ENCODE measurements at places on chromosomes 11 and 22.

DNA sequence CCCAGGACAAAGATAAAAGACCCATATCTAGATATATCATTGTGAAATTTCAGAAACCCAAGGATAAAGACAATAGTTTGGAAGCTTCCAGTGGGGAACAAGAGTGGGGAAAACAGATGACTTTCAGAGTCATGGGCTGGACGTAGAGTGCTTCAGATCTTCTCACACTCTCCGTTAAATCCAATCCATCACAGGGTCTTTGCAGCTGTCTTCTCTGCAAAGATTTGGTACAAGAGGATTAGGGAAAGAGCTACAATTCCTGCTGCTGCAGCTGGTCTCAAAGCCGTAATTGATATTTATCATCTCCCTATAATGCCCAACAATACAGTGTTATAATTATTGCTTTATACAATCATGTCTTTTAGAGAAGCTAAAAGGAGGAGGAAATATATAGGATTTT lies 63.4 kb upstream of the CLPB start:
- no peak for DNase-seq

DNA sequence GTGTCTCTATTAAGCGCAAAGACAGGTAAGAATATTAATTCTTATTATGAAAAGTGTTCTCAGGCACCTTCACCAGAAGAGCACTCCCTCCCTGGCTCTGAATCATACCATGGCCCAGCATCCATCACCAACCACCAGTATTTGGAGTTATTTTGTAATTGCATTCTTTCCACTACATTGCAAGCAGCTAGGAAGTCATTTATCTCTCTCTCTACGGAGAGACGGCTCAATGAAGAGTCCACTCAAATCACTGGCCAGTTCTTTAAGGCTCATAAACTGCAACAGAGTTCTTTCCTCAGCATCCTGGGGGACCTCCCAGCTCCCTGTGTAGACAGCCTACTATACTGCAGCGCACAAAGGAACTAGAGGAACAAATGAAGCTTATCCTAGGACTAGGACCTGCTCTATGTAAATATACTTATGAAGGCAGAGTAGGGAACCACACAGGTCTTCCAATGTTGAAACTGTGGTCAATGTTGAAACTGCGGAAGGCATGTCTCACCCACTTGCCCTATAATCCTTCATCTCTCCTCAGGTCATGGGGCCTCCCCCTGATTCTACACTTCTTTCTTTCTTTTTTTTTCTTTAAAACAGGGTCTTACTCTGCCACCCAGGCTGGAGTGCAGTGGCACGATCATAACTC lies 63.4 kb downstream of the AAMDC start:
- no peak for DNase-seq

GRCh38 chr11:90747057-90747456 lies 524.2 kb upstream of the CHORDC1 start:
- DNase-seq, result no peak

GRCh38 chr11:124884340-124884739 lies 13.3 kb downstream of the ROBO4 start:
- no peak for DNase-seq

DNA sequence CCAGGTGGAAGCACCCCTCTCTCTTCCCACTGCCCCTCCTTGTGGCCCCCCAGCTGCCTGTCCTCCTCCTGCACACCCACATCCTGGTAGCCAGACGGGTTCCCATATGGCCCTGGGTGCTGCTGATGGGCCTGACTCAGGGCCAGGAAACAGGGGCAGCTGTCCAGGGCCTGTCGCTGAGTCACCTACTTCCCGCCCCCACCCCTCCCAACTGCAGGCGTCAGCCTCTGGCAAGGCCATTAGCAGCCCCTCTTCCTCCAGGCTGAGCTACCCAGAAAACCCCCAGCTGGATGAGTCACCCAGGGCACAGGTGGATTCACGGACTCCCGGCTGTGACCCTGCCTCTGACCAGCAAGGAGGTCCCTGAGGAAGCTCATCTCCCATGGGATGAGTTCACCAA lies 6.9 kb upstream of the GAL start:
- DNase-seq, result no peak

GRCh38 chr11:96624126-96624525 lies 234.3 kb downstream of the JRKL start:
- no peak for DNase-seq

DNA sequence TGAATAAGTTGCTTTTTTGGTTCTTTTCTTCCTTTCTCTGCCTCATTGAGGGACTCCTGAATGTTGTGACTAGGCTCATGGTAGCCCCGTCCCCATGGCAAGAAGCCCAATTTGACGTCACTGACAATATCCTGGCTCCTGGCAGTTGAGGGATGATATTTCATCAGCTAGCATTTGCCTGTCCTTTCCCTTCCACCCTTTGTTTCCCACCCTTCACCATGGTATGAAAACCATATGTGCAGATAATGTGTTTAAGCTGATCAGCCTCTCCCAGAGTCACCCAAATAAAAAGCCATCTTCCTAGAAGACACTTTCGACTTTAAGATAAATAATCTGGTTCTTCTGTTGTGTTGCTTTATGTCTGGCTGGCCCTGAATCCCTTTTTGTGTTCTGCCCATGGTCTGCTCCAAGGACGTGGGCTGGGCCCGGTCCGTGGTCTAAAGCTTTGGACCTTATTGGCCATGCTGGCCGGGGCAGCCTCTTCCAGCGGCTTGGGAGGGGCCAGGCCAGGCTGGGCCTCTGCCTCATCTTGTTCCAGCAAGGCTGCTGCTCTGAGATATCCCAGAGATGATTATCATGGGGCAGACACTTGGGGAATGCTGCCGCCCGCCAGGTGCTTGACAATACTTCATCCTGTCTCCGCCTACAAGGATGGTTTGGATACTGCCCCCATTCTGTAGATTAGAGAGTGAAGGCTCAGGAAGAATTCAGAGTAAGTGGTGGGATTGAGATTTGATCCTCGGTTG lies 5.1 kb downstream of the TSPAN18 start:
- no peak for DNase-seq
